Left lung (tissue), 14 donors: ENCODE measurements at places on chromosomes 2 and 18. TPM values are rescaled to one million over a fixed set of nuclear protein-coding genes. Genes with fewer than 3 reads are reported as not detected.

Gene POU3F3
- 0.28 TPM for polyA plus RNA-seq

Gene LRRC30
- polyA plus RNA-seq, result not detected

Gene CRYGC
- polyA plus RNA-seq, result not detected

Gene MC5R
- not detected for polyA plus RNA-seq

Gene GNLY
- 1.9 TPM for polyA plus RNA-seq

Gene CREG2
- polyA plus RNA-seq, result 0.50 TPM

Gene FNDC4
- polyA plus RNA-seq, result 14.2 TPM

Gene SPEG
- polyA plus RNA-seq, result 21.5 TPM

Gene LTBP1
- 52.1 TPM for polyA plus RNA-seq

Gene ALK
- 0.06 TPM for polyA plus RNA-seq

Gene VWC2L
- polyA plus RNA-seq, result not detected

Gene NAT8
- 1.1 TPM for polyA plus RNA-seq

Gene REG1B
- not detected for polyA plus RNA-seq

Gene LIPG
- polyA plus RNA-seq, result 8.8 TPM

Gene SLC9A4
- not detected for polyA plus RNA-seq
